ENCODE measurements at places on chromosomes 5 and 9. TPM values are rescaled to one million over a fixed set of nuclear protein-coding genes. Genes with fewer than 3 reads are reported as not detected.

DNA sequence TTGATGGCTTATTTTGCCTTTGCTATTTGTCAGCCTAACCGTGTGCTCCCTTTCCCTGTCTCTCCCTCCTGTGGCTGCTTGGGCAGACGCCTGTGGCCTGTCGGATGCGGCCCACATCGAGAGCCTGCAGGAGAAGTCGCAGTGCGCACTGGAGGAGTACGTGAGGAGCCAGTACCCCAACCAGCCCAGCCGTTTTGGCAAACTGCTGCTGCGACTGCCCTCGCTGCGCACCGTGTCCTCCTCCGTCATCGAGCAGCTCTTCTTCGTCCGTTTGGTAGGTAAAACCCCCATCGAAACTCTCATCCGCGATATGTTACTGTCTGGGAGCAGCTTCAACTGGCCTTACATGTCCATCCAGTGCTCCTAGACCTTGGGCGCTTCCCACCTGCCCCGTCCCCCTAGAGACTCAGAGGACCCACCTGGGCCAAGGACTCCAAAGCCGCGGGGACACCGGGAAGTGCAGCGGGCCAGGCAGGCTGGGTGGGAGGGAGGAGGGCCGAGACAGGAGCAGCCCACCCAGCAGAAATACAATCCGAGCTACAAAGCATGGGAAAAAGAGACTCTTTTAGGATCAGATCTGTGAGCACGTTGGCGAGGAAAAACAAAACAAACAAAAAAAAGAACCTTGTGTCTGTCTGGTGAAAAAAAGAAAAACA is 10.6 kb downstream of the NR2F1 start:
- DNase-seq, result no peak

The RETREG1 gene
- total RNA-seq, result 12.0 TPM

The OLFM1 gene
- 7.9 TPM for total RNA-seq

The MRPS30 gene
- 66.6 TPM for total RNA-seq

DNA sequence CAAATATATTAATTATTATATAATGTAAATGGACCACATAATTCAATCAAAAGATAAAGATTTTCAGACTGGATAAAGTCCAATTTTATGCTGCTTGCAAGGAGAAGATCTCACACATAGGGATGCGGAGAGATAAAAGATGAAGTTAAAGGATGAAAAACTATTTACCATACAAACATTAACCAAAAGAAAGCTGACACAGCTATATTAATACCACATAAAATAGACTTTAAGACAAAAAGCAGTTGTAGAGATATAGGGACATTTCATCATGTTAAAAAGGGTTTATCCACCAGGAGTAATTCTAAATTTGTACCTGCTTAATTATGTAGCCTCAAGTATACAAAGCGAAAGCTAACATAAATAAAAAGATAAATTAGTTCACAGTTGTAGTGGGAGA is 15.2 kb upstream of the NSG2 start:
- no peak for DNase-seq

The SCGB3A2 gene
- total RNA-seq, result not detected

DNA sequence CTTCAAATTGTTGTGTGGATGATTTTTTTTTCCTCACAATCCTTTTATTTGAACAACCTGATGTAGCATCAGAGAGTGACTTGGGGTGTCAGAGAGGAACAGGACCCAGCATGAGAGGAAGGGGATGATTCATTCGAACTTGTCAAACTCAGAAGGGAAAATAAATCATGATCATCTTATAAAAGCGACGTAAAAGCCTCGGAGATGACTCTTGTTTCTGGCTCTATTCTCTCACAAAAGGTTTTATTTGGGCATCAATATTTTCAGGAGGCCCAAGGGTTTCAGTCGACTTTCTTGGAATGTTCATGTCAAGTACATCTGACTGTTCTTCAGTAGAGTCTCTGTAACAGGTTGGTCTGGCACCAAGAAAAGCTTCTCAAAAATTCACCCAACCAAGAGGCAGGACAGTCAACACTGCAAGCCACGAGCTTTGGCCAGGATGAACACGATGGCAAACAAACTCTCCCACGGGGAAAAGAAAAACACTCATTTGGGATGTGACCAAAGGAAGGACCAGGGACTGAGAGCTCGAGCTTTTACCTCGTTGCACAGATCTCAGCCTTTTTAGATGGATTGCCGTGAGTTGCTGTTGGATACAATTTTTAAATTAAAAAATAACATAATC is 55.1 kb downstream of the ANKH start:
- no peak for DNase-seq

The QRFP gene
- not detected for total RNA-seq

The PALM2AKAP2 gene
- total RNA-seq, result not detected

- no peak for DNase-seq
Measured at GRCh38 chr9:22354699-22355384, 91.8 kb upstream of the DMRTA1 start.

DNA sequence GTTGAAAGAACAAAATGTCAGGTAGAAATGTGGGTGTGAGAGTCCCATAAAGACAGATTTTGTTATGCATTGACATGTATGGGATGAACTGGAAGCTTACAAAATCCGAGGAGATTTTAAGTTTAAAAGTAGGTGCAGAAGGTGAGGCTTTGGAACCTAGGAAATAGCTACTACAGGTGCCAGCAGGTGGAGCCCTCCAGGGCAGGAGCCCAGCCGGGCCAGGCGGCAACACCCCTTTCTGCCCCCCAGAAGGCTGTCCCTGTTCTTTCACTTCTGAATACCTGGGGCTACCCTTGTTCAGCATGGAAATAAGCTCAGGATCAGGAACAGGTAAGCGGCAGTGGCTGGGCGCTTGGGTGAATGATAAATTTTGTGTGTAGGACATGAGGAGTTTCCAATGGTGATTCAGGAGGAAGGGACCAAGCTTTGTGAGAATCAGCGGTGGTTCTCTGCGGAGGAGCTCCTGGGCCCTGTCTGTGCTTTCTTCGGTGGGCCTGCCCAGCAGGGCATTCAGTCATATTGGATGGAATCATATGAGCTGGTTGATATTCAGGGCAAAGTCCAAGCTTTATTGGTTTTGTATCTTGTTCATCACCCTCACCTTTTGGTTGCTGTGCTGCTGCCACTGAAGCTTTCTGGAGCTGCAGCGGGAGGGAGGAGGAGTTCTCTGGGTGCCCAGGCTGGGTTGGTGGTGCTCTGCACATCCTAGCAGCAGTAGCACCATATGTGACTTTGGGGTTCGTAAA is 12.3 kb downstream of the PCBD2 start:
- DNase-seq, result peak; percentile 59

DNA sequence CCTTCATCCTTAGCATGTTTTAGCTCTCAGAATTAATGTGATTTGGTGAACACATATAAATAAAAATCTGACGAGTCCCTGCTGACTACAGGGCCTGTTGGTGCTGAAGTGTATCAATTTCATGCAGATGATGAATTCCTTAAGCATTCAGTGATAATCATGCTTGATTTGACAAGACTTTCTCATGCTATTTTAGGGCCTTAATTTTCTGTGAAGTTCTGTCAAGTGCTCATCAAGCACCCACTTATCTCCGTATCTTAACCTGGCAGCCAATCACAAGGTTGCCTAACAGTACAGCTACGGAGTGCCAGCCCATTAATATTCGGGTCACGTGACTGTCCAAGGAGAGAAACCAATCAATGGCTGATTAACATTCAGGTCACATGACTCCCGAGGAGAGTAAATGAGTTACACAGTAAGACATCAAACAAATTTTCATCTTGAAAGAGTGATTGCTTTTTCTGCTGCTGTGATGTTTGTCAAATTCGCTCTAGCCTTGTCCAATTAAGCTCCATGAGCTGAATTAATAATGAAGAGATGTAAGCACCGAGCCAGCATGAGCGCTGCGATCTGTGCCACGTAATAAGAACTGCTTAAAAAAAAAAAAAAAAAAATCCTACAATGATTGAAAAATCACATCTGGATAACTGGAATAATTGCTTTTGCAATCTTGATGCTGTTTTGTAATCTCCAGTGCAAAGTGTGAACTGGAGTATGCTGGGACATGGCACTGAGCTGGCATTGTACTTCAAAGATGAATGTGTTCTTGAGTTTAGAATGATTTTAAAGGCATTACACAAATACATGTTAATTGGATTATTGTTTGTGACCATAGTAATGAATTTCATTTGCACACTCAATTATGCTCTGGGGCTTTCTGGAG is 104.3 kb upstream of the SPATA31D4 start:
- no peak for DNase-seq

The PBX3 gene
- 8.0 TPM for total RNA-seq

The SLCO4C1 gene
- total RNA-seq, result 3.4 TPM

- no peak for DNase-seq
Measured at GRCh38 chr9:118271331-118271730, 567.1 kb downstream of the TLR4 start.

The VAV2 gene
- 30.7 TPM for total RNA-seq

The PLPP7 gene
- not detected for total RNA-seq

The ECSCR gene
- not detected for total RNA-seq

GRCh38 chr5:135895474-135896006 is at the start of gene IL9:
IL9 (minus strand) TSS chr5:135895841; CDS start chr5:135895816, 25 bp downstream.
- peak; percentile 26 for DNase-seq

The PCDHGC4 gene
- total RNA-seq, result 2.2 TPM

All from Calu3 (cell line).